HuH-7 (cell line): ENCODE measurements at places on chromosomes 1 and 21.

- no peak for DNase-seq
Measured at GRCh38 chr1:207813946-207814345, 62.1 kb downstream of the CD46 start.

GRCh38 chr1:173239058-173239457, 31.9 kb upstream of the TNFSF4 start:
- no peak for DNase-seq

DNA sequence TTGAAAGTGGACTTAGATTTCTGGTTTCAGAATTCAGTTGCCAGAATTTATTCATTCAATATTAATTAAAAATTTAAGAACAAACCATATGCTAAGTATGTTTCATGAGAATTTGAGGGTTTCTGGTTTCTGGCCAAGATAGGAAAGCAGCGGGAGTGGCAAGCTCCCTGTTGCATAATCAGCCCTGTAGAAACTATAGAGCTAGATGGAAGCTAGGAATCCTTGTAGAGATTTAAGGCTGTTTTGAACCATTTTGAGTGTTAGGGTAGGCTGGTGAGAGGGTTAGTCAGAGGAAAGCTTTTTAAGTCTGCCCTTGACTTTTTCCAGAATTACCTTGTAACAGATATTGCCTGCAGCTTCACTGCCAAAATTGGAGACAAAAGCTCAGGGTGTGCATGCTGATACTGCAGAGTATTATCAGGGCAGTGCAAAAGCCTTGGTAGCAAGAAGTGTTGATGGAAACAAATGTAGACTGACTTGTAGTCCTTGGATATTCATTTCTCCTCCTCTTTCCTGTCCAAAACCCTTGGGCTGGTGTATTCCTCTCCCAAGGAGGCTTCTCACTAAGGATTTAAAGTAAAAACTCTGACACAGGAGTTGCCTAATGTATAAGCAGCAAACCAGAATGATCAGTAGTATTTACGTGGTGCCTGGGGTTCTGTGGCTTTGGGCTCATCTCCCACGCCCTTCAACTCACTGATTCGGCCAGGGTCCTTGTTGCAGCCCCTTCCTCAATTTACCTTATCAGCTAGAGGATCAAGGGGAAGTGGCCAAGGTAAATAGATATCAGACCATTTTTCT, 12.6 kb upstream of the GIPC2 start:
- DNase-seq: no peak

- no peak for DNase-seq
Measured at GRCh38 chr1:192877283-192877886, 68.5 kb downstream of the RGS2 start.

DNA sequence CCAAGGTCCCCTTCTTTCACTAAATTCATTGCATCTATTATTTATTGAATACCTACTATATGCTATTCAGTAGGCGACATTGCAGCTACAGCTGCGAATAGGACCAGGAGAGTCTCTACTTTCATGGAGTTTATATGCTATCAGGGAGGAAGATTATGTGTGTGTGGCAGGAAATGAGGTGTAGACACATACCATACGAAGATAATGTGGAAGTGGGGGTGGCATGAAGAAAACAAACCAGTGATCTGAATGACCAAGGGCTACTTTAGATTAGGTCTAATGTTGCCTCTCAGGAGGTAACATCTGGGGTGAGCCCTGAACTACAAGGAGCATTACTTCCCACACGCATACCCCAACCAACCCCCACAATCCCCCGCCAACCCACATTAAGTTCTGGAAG, 1.0 kb upstream of the PPIH start:
- no peak for DNase-seq

DNA sequence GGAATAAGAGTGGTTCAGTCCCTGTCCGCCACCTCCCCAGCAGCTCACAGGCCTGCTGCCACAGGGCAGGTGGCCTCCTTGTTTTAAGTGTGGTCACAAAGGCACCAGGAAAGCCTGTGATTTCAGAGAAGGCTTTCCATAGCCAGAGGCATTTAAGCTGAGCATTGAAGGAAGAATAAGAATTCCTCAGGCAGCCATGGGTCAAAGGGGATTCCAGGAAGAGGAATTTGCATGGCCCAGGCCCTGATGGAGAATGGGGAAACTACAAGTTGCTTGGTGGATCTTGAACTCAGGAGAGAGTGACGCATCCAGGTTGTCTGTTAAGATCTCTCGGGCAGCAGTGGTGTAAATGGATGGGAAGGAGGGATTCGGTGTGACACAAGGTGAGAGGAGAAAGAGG, 66.7 kb downstream of the KLHDC7A start:
- no peak for DNase-seq

GRCh38 chr1:167371030-167371429, 147.3 kb downstream of the CD247 start:
- DNase-seq: no peak

DNA sequence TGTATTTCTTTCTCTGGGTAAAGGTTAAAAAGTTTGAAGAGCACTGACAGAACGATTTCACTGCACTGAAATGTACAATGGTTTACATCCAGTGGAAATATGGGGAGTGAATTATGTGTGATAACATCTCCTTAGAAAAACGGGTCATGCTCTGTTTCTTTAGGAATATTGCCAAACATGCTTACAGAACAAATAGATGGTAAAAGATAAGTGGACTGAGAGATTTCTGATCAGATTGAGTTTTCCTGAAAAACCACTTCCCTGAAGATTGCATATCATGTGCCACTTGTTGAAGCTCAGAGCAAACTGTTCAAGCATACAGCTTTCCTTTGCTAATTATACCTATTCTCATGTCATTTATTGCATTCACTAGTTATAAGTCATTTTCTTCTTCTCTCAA, 29.9 kb upstream of the DISP1 start:
- DNase-seq: no peak

- DNase-seq: no peak
Measured at GRCh38 chr1:234219711-234220110, 153.5 kb upstream of the COA6 start.

DNA sequence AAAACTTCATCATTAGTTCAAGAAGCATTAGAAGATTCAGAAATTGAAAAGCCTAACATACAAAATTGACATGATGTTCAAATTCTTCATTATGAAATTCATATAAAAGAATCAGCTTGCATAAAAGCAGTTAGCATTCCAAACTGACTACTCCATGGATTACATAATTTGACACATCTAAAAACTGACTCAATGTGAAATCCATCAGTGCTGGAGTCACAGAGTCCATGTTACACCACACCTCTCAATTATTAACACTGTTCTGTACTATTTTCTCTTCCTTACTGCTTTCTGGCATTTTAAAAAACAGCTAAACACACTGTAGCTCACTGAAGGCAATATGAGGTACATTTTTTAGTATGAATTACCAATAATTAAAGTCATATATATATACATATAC, 28.0 kb downstream of the ARHGAP29 start:
- no peak for DNase-seq

DNA sequence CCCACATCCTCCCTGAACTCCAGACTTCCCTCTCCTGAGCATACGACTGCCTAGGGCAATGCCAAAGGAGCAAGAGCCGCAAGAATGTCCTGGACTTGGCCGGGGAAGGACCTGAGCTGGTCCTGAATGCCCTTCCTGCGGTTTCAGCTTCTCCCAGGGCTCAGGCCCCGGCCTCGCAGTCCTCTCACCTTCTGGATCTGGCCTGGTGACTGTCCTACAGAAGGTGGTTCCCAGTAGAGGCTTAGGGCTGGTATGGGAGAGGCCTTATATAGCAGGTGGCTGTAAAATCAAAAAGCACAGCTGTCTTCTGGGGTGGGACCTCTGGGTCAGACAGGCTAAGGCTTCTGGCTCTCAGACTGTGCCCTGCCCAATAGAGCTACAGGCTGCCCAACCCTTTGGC, at the start of gene LYPD8:
Gene LYPD8 (minus strand): TSS at position 243 of the 400 bp plus-strand sequence. CDS start 4,678 bp downstream, outside the sequence.
- DNase-seq: no peak

- no peak for DNase-seq
Measured at GRCh38 chr21:42997053-42997452, 22.7 kb downstream of the PKNOX1 start.

DNA sequence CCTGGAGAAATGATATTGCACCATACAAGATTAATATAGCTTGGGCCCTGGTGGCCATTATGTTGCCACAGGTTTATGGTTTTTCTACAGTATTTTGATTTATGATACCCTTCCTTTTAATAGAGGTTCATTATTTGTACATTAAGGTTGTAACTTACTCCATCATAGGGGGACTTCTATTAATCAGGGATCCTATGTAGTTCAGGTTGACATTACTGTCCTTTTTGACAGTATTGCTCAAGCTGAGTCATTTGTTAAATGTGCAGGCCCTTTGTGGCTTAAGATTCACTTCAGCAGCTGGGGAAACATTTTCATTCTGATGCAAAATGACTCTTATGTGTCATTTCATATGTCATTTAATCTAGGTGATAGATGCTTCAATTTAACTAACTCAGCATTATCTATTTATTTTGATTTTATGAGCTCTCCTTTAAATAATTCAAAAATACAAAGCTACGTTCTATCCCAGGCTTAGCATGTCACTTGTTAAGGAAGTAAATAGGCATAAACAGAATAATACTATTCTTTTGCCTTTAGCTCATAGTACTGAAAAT, 686.9 kb upstream of the NCAM2 start:
- DNase-seq: no peak

DNA sequence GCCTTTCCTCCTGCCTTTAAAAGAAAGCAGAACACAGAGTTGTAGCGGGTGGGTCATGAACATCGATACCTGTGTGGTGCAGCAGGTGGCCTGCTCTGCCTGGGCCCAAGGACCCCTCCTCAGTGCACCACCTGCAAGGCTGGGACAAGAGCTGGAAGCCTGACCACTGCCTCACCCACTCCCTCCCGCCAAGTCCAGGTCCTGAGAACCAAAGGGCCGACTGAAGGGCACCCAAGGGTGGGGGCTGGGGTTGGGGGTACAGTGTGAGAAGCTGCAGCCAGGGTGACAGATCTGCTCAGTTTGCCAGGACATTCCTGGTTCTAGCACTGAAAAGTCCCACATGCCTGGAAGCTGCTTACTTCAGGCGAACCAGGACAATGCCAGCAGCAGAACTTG, 36.1 kb downstream of the NTPCR start:
- DNase-seq: no peak

DNA sequence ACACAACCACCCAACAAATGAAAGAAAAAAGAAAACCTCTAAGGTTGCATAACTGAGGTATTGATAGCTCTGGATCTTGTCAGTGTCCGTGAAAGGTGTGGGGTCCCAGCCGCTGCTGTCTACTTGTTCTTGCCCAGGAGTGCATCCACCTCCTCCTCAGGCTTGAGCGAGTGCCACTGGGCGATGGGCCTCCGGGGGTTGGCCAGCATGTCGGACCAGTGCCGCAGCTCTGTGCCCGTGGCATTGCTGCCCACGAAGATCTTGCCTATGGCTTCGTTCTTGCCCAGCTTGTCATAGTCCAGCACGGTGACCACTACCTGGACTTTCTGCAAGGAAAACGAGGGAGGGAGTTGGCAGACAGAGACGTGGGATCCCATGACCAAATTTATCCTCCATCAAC, 113.6 kb downstream of the SYT2 start:
- no peak for DNase-seq

DNA sequence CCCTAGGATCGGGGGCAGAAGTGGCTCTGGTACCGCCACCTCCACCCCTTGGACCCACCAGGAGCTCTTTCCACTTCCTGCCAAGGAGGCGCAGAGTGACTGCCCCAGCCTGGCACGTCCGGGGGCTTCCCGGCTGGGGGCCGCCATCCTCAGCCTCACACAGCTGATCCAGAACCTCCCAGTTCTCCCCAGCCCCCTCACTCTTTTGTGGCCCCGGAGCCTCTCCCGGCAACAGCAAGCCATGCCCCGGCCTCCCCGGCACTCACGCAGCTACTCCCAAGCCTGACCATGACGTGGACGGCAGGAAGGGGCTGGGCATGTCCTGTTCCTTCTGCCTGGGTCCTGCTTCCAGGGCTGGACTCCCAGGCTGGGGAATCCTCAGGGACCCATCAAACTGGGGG, 17.1 kb downstream of the TP73 start:
- DNase-seq: no peak

DNA sequence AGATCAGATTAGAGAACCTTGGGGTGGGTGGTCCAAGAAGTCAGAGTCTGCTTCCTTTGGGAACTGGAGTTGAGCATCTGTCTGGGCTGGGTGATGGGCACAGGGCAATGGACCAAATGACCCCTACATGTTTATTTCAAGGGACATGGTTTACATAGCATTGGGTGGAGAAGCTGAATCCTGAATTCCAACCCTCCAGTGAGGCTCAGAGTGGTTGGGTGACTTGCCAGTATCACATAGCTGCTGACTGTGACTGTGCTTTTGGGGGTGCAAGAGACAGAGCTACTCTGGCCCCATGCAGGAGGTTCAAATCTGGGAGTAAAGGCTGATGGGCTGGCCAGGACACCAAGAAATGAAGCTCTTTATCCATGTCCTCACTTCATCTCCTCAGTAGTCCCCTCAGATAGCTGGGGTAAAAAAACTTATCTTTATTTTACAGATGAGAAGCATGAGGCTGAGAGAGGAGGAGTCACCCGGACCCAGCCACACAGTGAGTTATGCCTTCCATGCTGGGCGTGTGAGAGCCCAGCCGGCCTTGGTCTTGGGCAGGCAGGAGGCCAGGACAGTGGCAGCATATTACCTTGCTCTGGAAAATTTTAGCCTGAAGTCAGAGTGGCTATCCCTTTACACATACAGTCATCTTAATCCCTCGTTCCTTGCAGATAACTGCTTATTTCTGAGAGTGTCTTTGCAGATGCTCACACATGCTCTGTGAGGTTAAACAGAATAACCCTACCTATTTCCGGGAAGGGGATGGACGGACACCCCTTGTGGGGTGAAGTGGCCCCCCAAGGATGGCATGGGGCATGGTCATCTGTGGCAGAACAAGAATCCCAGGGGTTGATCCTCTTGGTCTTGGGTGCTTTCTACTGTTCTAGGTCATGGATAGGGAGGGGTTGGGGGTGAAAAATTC, 2.8 kb upstream of the SERINC2 start:
- DNase-seq: no peak

DNA sequence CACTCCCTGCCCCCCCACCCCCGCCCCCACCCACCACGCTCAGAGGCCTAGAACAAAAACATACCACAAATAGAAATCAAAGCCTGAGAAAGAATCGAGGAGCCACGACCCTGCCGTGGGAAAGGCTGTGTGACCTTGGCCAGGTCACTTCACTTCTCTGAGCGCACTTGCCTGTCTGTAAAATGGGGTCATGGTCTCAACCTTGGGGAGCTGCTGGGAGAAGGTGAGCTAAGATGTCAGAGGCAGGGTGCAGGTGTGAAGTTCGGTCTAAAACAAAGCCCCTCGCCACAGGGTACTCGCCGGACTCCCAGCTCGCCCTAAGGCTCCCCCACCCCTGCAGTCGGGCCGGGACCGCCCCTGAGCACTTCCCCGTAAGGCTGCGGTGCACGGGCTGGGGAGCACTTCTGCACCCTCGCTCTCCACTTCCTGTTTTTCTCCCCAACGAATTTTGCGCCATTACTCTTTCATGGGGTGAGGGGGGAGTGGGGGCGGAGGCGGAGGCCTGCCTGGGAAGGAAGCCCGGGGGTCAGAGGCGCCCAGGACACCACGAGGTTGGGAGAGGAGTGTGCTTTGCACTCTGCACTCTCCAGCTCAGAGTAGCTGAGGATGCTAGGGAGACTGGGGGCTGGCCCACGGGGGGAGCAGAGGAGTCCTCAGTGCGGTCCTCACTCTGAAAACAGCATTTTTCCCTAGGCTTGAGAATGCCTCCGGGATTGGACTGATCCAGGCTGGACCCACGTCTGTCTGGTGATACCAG, 21.9 kb upstream of the PIK3CD start:
- DNase-seq: no peak
